ENCODE measurements at places on chromosomes 5 and 9.

DNA sequence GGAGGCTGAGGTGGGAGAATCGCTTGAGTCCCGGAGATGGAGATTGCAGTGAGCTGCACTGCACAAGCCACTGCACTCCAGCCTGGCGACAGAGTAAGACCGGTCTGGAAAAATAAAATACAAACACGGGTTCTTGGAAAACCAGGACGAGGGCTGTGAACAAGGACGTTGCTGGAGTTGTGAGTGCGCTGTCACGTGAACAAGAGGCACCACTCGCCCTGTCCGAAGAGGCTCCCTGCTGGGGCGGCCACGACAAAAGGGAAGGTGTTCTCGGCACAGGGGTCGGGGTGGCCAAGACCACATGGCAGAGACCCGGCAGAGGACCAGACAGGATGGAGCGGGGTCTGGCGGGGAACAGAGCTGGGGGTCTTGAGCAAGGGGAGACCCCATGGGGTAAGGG is 30.6 kb upstream of the UBAC1 start:
- no peak for DNase-seq

DNA sequence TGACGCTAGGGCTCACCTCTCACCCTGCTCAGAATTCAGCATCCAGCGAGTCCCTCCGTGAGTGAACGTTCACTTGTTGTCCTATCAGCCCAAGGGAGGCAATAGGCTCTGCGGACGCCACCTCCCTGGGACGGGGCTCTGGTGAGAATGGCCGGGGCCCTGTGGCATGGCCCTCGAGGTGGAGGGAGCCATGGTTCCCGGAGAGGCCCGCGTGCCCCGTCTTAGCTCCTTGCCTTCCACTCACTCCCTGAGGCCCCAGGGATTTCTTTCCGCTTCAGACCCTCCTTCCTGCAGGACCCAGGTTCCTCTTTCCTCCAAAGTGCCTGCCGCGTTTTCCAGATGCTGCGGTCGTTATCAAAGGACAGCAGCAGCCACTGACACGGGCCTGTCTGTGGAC is 21.5 kb downstream of the EXOC3 start:
- DNase-seq: no peak

DNA sequence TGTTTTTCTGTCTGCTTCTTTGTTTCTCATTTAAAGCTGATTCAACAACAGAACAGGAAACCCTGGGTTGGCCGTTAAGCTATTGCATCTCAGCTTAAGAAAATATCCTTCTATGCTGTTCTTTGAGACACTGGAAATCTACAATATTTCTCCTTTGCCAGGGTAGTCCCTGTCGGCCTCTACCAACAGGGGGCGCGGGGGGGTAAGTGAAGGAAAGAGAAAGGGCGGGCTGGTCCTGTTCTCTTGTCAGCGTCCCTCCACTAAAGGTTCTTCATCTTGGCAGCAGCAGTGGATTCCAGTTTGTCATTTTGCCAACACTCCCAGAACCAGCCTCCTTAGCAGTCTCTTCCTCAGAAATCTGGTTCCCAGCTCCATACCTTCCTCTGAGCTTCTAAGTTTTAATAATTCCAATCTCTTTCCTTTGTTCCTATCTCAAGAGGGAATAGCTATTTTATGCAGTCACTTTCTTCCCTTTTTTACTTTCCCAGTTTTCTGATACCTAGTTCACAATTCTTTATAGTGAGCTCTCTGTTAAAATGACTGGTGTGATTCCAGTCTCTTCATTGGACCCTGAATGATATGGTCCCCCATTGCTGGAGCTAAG is 222.3 kb downstream of the GLIS3 start:
- DNase-seq: peak; percentile 68

GRCh38 chr5:142894749-142895148 is 124.6 kb downstream of the ARHGAP26 start:
- no peak for DNase-seq

DNA sequence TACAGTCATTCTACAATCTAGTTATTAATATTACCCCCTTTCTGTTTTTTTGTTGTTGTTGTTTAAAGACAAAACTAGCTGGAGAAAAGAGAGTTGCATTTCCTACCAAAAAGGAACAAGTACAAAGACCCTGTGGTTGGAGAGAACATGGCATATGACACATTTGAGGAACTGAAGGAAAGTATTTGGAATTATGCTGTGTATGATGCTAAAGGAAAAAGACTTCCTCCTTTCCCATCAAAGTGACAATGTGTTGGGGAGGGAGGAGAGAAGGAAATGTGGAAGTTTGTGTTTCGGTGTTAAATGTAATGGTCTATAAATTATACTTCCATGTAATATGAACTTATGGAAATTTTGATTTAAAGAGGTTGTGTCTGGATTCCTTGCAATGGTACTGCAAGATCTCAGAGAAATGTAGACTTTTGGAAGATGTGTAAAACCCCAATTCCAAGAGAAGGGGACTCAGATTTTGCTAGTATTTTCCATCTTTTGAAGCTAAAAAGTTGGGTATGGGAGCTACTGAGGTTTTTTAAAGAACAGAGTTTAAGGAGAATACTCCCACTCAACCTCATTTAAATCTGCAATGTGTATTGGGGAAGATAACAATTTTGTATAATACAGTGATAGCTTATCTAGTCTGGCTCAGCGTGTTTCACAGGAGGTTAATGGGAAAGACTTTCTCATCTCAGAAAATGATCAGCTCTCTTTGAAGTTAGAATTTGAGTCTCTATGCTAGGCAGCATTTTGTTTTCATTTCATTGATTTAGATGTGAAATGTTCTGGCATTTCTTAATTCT is 15.4 kb upstream of the TNFSF8 start:
- DNase-seq: no peak

- DNase-seq: no peak
Observed at GRCh38 chr9:32011049-32011448, 373.4 kb upstream of the ACO1 start.

GRCh38 chr9:14706530-14707140 is 13.4 kb upstream of the ZDHHC21 start:
- no peak for DNase-seq

DNA sequence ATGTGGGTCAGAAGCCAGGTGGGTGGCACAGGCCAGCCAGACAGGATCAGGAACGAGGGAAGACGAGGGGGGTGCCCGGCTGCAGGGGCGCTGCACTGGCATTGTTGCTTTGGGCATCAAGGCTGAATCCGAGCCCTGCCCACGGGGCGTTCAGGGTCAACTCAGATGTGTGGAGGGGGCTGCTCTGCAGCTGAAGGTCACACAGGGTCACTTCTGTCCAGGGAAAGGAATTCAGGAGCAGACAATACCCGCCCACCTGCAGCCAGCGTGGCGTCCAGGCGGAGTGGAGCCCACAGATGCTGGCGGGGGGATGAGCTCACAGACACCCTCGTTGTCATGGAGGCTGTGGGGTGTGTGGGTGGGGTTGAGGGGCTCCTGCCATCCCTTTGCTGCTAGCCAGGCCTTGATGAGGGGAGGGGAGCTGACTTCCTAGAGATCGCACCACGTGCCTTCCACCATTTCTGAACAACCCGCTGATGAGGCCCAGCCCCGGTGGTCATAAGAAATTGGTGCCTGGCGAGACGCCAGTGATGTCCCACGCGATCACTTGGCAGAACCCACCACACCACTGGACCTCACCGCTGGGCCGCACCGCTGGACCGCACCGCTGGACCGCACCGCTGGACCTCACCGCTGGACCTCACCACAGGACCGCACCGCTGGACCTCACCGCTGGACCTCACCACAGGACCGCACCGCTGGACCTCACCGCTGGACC is 31.2 kb downstream of the MRPL36 start:
- no peak for DNase-seq

DNA sequence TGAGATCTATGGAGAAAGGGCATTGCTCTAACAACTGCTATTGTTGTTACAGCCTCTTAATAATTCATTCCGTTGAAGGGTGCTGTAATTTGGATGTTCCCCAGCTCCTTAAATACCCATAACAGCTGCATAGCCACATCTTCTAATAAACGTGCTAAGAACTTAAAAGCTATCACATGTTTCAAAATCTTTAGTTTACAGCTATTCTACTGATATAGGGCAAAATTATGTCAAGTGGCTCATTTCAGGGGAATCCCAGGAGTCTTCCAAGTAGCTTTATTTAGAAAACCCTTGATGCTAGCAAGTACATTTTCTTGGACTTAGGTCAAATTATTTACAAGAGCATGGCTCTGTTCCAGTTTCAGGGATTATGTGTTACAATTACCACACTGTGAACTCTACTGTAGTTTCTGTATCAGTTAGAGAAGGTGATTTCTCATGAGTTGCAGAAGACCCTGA is 990.4 kb upstream of the ACO1 start:
- DNase-seq: no peak
